ENCODE measurements at places on chromosomes 3 and 15.

GRCh38 chr3:54337846-54338245 is 215.5 kb downstream of the CACNA2D3 start:
- DNase-seq, result no peak

- DNase-seq, result peak; percentile 73
Measured at GRCh38 chr3:128226795-128227395, 73.6 kb downstream of the EEFSEC start.

DNA sequence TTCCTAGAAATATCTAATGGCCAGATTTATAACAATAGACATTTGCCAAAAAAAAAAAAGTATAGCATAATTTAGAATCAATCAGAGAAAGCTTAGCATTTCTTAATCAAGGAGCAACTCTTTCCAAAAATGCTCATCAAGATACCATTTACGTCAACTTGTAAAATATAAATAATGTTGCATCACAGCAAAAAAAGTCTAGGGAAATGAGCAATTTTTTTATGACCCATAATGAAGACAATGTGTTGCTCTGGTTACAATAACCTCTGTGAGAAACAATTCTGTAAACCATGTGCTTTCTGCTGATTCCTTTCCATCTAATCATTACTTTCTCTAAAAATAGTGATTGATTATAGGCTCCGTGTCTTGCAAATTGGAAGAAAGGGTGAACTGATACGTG is 36.3 kb downstream of the KBTBD8 start:
- DNase-seq, result no peak

DNA sequence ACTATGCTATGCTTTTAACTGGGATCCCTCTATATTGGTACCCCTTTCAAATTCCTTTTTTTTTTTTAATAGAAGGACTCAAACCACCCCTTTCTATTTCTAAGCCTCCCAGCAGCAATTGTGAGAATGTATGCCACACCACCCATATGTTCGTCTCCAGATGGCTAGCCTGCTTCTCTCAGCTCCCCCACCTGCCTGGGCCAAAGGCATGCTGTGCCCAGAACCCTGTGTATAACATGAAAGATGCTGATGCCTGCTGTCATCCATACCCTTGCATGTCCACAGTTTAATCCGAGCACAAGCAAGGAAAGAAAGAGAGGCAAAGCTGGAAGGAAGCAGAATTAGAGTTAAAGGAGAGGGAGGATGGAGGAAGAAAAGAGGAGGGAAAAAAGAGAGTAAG is 159.5 kb upstream of the CNTN6 start:
- DNase-seq, result no peak

GRCh38 chr3:173913397-173913796 is 515.9 kb downstream of the NLGN1 start:
- no peak for DNase-seq

DNA sequence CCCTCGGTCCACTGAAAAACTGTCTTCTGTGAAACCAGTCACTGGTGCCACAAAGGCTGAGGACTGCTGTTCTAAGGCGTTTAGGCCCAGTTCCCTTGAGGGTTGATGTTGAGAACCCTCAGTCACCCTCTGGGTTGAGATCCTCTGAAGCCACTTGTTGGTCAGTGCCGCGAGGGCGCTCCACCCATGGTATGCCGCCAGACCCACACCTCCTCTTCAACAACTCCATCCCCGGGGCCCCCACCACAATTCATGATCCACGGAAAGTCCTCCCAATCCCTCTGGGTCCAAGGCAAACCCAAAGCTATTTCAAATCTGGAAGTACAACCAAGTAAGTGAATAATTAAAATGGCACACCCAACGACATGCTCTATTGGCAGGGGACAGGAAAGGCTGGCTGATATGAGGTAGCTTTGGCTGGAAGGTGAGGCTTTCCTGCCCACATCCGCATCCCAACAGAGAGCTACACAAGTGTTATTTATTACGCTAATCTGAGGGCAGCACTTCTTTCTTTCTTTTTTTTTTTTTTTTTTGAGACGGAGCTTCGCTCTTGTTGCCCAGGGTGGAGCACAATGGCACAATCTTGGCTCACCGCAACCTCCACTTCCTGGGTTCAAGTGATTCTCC is 58.1 kb downstream of the XXYLT1 start:
- DNase-seq, result no peak

- no peak for DNase-seq
Measured at GRCh38 chr3:187558990-187559389, 111.2 kb downstream of the SST start.

- DNase-seq, result no peak
Measured at GRCh38 chr15:98671060-98672008, 23.0 kb downstream of the IGF1R start.

DNA sequence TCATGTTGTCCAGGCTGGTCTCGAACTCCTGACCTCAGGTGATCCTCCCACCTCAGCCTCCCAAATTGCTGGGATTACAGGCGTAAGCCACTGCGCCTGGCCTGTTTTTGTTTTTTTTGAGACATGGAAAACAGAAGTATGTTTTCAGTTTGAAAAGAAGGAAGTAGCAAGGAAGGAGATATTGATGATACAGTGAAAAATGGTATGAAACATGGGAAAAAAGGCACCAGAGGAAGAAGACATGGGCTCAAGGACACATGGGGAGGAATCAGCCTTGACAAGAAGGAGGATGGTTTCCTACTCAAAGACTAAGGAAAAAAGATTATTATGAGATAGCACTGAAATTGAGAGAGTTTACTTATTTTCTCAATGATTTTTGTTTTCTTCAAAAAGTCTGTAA is 30.7 kb downstream of the FMN1 start:
- DNase-seq, result no peak

DNA sequence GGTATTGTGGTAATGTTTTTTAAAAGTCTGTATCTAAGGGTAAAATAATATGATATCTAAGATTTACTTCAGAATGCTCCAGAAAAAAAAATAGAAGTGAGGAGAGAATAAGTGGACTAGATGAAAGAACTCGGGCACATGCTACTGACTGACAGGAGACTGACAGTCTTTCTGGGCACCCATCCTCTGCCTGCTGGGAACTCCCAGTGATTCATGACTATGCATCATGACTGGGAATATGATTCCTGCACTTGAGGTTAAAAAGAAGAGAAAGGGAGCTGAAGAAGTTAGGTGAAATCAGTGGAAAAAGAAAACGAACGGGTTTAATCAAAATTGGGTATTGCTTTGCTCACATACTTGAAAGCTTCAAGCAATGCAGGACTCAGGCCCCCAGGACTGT is 35.7 kb upstream of the SPSB4 start:
- no peak for DNase-seq

DNA sequence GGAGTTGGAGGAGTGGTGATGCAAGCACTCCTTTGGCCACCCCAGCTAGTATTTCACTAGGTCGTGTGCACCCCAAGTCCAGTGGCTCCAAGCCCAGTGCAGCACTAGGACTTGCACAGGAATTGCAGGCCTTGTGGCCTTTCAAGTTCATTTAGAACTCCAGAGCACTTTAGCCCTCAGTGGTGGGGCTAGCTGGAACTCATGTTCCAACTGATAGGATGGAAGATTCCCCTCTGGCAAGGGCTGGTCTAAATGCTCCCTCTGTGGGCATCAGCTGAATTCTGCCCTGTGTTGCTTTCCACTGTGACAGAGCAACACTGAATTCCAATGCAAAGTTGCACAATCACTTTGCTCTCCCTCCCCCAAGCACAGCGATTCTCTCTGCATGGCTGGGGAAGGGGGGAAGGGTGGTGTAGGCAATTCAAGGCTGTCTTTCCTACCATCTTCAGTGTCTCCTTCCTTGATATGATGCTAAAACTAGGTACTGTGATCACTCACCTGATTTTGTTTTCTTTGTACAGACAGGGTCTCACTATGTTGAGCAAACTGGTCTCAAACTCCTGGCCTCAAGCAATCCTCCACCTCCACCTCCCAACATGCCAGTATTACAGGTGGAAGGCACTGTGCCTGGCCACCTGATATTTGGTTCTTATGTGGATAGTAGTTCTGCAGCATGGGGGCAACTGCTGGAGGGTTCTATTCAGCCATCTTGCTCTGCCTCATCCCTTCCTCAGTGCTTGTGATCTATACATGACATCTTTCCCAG is 10.3 kb downstream of the USF3 start:
- DNase-seq, result no peak

- DNase-seq, result no peak
Measured at GRCh38 chr3:187498211-187498724, 130.1 kb downstream of the RTP4 start.

DNA sequence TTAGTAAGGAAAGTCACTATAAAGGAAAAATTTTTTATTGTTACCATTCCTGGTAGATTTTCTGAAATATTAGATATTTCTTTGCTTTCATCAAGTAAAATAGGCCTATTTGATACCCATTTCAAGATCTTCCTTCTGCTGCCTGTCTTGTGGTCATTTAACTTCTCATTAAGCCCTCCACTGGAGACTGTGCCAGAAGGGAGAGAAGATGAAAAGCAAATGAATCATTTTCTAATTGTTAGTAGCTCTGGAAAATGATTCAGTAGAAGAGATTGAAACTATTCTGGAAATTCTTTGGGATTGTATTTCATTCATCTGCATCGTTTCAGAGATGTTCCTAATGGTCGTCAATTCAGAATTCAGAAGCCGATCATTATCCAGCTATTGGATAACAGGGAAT is 3.2 kb downstream of the KCTD6 start:
- DNase-seq, result no peak

DNA sequence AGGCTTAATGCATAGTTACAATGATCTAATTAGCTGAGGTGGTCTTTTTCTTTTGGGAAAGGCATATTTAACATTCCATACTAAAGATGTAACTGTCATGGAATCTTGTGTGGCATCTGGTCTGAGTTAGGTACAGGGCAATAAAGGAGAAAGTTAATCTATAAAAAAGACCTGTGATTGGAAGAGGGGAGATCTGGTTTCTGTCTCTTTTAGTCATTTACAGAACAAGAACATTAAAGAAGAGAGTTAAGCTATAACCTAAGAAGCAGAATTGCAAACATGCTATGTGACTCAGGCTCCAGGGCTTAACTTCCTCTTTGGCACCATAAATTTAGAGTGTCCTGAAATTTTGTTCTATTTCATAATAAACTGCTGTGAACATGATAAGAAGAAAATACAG is 47.2 kb upstream of the MME start:
- DNase-seq, result no peak

- DNase-seq, result no peak
Measured at GRCh38 chr3:52739730-52740129, 31.0 kb downstream of the NEK4 start.

- DNase-seq, result no peak
Measured at GRCh38 chr15:101371081-101371480, 76.0 kb upstream of the SNRPA1 start.

DNA sequence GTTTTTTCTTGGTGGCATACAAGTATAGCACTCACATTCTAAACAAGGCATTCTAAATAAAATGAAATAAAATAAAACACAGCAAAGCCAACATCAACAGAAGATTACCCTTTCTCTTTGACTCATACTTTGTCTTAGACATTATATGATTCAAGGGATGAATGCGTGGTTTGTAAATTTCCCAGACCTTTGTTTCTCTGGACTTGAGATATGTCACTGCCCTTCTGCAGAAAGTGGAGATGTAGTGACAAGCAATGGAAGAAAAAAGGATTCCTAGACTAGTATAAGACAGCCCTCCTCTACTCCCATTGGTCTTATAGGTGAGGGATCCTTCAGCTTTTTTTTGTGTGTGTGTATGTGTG is 22.4 kb downstream of the NANOGP8 start:
- no peak for DNase-seq
